Daoy (cell line): ENCODE measurements at places on chromosomes 1 and 21.

- DNase-seq: no peak
Measured at GRCh38 chr1:233293556-233294446, 1.7 kb downstream of the PCNX2 start.

- peak; percentile 68 for DNase-seq
Measured at GRCh38 chr1:64823691-64824476, 79.0 kb downstream of the RAVER2 start.

DNA sequence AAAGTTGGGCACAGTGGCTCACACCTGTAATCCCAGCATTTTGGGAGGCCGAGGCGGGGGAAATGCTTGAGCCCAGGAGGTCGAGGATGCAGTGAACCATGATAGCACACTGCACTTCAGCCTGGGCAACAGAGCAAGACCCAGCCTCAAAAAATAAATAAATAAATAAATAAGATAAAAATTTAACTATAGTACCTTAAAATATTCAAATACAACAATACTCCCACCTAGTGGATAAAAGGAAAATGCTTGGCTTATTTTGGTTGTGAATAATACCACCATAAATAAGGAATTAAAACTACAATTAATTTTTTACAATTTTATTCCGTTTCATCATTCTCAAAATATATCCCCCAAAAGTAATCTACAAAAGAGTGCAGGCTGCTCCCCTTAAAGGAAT, 8.1 kb downstream of the PSMG1 start:
- DNase-seq: no peak

DNA sequence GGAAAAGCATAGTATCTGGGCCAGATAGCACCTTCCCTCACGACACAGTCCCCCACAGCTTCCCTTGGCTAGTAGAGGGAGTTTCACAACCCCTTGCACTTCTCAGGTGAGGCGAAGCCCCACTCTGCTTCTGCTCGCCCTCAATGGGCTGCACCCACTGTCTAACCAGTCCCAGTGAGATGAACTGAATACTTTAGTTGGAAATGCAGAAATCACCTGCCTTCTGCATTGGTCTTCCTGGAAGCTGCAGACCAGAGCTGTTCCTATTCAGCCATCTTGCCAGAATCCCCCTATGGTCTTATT, 243.2 kb upstream of the FAM78B start:
- no peak for DNase-seq

- DNase-seq: no peak
Measured at GRCh38 chr1:104476126-104476525, 726.4 kb downstream of the AMY1C start.

DNA sequence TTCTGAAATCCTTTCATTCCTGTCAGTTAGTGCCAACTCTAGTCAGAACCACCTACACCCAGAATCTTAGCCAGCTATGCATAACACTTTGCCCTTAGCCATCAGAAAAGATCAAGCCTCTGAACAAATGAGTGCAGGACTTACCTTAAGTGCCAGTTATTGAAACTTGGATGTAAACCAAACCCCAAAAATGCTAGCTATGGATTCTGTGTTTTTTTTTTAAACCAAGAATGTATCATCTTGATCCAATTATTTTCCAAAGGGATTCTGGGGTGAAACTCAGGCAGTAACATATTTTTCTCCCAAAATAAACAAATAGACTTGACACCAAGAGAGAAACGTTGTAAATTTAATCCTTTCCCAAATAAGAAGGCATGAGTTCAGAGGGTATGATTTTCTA, 538.6 kb upstream of the ADAMTS5 start:
- peak; percentile 34 for DNase-seq

DNA sequence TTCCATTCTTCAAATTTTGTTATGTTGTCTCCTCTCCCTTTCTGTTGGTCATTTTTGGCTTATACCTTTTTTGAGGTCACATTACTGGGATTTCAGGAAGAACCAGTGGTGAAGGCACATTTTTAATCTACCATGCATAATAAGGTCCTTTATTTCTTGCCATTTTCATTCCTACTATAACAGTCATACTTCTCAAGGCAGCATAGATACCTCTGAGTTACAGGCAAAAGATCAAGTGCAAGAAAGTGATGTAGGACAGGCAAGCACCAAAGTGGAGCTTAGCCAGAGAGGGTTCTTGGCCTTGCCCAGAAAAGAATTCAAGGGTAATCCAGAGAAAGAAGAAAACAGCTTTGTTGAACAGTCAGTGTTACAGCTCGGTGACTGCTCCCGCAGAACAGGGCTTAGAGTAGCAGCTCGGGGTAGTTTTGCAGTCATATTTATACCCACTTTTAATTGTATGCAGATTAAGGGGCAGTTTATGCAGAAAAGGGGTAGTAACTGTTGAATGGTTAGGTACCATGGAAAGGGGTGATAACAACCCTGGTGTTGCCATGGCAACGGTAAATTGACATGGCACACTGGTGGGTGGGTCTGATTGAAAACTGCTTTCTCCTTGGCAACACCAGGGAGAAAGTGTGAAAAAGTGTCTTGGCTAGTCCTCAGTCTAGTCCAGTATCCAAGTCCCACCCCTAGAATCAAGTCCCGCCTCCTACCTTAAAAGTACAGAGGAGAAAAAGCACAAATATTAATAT, 39.6 kb upstream of the DOCK7 start:
- DNase-seq: no peak

GRCh38 chr1:76669624-76670315, 197.5 kb upstream of the ST6GALNAC5 start:
- no peak for DNase-seq

DNA sequence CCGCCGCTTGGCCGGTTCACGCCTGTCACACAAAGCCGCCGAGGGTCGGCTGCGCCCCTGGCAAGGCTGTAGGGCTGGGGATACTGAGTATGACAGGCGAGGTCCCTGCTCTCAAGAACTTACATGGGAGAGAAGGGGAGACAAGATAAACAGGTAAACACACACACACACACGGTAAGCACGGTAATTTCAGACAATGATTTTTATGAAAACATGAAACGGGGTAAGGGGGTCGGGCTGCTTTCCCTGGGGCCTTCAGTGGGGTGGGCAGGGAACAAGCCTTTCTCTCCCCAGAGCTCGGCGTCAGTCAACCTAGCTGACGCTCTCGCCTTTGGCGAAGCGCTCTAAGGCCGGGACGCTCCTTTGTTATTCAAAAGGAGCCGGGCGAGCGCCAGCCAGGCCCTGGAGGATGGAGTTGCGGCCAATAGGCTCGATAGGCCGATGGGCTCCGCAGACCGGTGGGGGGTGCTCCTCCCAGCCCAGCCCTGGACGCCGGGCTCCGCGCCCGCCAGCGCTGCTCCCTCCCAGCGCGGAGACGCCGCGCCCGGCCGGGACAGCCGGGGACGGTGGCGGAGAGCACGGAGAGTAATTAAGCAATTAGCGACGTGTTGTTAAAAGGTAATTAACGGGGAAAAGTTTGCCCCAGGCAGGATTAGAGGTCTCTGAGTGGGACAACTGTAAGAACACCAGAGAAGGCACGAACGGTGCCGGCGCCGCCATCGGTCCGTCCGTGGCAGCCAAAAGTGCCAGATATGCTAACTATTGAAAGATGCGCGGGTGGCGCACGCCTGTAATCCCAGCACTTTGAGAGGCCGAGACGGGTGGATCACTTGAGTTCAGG, 950 bp upstream of the INKA2 start:
- DNase-seq: peak; percentile 68
